ENCODE measurements at places on chromosomes 2 and 18.
A peak's percentile ranks its signal among the peaks of the same experiment; 100 is the strongest.

DNA sequence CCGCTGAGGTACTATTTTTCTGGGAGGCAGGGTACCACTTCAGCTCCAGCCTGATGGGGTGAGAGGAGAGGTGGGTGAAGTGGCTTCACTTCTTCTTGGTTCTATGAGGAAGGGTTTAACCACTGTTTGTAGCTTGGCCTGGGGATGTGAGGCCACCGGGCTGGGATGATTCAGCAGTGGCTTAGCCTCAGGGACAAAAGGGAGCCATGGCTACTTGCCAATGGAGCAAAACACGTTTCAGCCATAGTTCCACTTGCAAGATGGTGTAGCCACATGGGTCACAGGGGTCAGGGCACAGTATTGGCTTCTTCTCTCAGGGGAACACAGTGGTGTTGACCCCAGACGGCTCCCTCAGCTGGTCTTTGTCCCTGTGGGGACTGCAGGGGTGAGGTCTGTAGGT lies 14.9 kb downstream of the ZDBF2 start:
- DNase-seq, result no peak

GRCh38 chr2:131827481-131828163 lies 299.9 kb downstream of the CCDC74A start:
- DNase-seq, result no peak

DNA sequence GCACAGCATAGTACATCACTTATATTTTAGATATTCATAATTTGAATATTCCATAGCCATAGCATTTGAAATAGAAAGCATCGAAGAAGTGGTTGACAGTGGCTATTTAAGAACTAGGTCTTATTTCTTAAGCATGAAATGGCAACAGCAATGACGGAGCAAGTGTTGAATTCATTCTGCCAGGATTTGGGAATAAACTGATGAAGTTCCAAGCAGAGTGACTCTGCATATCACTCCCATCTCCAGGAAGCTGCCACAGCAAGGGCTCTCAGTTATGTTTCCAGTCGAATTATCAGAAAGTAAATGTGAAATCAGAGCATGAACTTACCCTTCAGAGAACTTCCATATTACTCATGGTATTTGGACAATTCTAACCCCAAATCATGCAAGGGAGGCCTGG lies 208.1 kb downstream of the IKZF2 start:
- DNase-seq, result no peak

- DNase-seq, result no peak
These were observed 68.9 kb upstream of the STPG4 start for GRCh38 chr2:47223980-47224379.

DNA sequence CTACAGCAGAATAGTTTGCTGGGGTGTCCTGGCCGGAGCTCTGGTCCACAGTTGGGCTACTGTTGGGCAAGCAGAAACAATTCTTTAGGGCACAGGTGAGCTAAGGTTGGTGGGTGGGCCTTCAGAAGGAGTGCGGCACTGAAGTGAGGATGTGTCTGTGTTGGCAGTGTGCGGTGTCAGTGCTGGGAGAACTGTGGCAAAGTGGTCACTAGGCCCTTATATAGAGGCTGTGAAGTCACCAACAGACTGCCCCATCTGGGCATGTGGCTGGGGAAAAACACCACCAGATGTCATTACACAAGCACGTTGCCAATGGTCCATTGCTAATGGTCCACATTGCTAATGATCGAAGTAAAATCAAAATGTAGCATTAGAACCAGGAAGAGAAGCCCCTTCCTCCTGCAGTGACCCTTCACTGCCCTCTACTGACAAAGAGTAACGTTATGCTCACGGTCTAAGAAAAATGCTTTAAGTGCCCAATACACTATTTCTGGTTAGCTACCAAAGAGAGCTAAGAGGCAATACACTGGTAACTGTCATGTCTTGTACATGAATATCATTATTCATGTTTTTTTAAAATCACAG lies 21.3 kb downstream of the SCN1A start:
- DNase-seq, result no peak

DNA sequence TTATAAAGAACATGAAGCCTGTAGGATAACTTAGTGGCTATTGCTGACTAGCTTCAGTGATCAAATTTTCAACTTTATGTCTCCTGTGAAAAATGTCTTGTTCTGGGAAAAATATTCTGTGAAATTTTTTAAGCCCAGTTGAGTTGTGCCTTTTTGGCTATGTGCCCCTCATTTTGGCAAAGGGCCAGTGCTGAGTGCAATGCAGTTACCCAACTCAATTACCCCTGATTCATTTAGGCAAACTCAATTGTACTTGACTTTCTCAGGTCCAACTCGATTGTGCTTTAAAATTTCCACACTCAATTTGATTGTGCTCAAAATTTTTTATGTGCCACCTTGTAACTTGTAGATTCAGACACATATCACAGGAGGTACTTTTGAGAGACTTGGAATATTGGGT lies 548.8 kb upstream of the NRP2 start:
- DNase-seq, result no peak

GRCh38 chr2:109694190-109694589 lies 80.0 kb downstream of the SOWAHC start:
- no peak for DNase-seq

DNA sequence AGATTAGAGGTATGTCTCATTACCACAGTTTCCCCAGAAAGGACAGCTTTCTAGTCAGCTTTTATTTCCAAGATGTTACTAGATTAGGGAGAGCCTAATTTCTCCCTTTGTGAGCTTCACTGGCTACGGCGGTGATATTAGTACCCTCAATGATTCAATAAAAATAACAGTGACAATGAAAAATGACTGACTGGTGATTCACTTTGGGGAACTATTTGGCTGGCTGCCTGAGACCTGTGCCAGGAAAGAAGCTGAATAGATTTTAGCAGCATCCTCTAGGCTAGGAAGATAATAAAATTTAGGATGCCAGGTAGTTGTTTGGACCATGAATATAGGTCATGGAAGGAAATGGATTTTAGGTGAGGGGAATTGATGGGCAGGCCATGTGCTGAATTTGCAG lies 178.7 kb downstream of the FMNL2 start:
- DNase-seq, result no peak

DNA sequence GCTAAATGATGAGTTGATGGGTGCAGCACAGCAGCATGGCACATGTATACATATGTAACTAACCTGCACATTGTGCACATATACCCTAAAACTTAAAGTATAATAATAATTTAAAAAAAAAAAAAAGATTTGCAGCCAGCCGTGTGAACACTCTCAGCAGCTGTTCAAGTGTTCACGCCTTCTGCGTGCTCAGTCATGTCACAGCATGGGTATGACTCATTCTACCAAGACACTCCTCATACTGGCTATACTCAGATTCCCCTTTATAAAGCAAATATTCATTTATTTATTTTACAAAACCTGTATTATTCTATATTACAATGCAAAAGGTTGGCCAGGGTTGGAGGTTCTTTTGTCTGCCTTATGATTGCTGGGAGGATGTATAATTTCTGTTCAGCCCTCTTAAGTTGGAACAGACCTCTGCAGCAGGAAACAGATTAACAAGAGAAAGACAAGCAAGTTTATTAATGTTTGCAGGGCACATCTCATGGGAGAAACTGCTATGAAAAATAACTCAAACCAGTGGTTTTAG lies 1230.6 kb upstream of the CHAC2 start:
- no peak for DNase-seq

DNA sequence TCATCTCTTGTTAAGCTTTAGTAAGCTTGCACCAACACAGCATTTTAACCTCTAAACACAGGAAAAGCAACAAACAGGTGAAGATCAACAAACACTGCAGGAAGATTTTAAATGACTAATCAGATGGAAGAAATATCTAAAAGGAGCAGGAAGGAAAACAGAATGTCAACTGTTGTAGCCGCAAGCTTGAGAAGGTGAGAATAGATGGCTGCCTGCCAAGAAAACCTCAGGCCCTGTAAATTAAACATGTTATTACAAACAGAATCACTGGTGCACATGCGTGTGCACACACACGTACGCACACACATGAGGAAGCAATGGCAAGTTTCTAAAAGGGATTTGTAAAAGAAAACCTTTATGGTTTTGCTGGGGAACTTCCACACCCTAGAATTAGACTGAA lies 257.8 kb upstream of the GALNT5 start:
- DNase-seq, result no peak

DNA sequence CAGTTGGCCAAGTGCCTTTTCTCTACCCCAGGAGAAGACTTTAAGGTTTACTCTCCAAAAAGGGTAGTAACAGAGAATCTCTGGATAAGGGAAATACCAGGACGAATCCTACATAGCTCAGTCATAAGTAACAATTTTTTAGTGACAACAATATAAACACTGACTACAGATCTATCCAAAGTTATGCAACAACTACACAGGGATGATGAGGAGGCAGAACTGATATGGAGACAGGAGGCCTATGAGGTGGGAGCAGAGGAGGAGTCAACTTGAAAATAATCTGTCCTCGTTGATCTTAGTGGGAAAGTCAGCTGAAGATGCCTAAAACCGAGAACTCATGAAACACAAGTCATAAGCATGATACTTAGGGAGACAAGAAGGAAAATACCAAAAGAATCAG lies 40.2 kb downstream of the SLC35F5 start:
- no peak for DNase-seq

DNA sequence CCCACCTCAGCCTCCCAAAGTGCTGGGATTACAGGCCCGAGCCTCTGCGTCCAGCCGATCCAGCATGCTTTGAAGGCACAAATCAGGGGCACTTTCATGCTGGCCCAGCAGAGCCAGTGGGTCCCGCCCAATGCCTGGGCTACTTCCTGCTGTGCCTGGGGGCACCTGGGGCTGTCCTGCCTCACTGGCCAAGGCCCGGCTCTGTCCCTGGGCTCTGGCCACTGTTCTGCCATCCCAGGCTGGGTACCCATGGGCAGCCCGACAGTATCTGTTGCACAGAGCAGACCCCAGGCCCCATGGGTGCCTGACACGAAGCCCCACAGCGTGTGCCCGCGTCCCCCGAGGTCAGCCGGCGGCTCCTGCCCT lies 6.8 kb upstream of the GAL3ST2 start:
- DNase-seq, result no peak

- peak; percentile 27 for DNase-seq
These were observed 46.6 kb upstream of the ZBTB7C start for GRCh38 chr18:48455555-48456478.

GRCh38 chr2:227322530-227323205 lies 2.4 kb upstream of the MFF start:
- DNase-seq, result no peak

GRCh38 chr2:36618381-36618780 lies 20.4 kb upstream of the FEZ2 start:
- no peak for DNase-seq

DNA sequence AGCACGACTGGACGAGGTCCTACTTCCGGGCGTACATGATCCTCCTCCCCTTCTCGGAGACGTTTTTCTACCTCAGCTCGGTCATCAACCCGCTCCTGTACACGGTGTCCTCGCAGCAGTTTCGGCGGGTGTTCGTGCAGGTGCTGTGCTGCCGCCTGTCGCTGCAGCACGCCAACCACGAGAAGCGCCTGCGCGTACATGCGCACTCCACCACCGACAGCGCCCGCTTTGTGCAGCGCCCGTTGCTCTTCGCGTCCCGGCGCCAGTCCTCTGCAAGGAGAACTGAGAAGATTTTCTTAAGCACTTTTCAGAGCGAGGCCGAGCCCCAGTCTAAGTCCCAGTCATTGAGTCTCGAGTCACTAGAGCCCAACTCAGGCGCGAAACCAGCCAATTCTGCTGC lies 24.8 kb downstream of the LYPD1 start:
- no peak for DNase-seq

GRCh38 chr2:236178890-236179235 lies 10.7 kb upstream of the GBX2 start:
- DNase-seq, result no peak

GRCh38 chr2:26363958-26364357 lies 17.4 kb upstream of the ADGRF3 start:
- DNase-seq, result no peak

DNA sequence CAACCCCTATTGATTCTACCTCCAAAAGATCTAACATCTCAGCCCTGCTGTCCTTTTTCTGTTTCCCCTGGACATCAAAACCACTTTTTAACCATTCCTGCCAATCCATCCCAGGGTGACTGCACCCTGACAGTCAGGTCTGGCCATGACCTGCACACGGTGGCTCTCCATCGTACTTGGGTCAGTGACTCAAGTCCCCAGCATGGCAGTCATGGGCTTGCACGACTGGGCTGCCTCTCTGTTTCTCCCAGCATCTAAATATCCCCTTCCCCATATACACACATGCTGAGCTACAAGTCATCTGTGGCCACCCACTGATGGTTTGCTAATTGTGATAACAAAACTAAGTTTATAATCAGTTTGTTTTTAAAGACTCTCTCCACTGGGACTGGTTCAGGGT lies 6.6 kb downstream of the NCK2 start:
- no peak for DNase-seq

GRCh38 chr18:52816121-52816520 lies 476.1 kb downstream of the DCC start:
- DNase-seq, result no peak

DNA sequence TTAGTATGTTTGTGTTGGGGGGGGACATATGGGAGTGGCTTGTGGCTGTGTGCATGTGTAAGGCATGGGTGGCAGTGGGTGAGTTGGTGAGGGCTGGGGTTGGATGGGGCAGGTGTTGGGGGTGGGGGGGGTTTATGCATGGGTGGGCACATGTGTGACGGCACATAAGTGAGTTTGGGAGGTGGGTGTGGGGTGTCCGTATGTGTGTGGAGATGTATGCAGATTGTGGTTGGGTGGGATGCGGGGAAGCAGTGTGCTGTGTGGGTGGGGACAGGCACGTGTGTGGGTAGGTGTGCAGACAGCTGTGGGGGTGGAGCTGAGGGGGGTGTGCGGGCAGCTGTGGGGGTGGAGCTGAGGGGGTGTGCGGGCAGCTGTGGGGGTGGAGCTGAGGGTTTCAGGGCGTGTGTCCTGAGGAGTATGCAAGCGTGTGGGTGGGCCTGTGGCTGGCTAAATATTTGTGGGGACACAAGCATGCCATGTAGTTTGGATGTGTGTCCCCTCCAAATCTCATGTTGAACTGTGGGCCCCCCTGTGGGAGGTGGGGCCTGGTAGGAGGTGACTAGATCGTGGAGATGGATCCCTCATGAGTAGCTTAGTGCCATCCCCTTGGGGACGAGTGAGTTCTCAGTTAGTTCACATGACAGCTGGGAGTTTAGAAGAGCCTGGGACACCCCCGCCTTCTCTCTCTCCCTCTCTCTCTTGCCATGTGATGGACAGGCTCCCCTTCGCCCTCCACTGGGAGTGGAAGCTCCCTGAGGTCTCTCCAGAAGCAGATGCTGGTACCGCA lies 59.4 kb downstream of the ANKMY1 start:
- no peak for DNase-seq

DNA sequence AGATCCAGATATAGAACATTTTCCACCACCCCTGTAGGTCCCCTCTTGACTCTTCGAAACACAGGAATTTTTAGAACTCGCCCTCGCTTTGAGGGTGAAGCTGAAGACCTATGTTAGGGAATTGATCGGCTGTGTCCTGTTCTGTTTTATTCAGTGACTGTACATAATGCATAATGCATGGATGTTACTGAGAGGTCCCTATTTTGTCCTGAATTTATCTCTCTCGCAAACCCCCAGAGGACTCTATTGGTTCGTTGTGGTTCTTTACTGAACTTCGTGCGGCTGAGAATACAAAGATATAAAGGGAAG lies 431 bp upstream of the EIF5B start:
- no peak for DNase-seq

- DNase-seq, result no peak
These were observed 73.6 kb downstream of the LPIN2 start for GRCh38 chr18:2939317-2939716.

GRCh38 chr2:56749152-56749752 lies 565.5 kb downstream of the CCDC85A start:
- DNase-seq, result no peak
